ENCODE measurements at places on chromosomes 7 and 10.

DNA sequence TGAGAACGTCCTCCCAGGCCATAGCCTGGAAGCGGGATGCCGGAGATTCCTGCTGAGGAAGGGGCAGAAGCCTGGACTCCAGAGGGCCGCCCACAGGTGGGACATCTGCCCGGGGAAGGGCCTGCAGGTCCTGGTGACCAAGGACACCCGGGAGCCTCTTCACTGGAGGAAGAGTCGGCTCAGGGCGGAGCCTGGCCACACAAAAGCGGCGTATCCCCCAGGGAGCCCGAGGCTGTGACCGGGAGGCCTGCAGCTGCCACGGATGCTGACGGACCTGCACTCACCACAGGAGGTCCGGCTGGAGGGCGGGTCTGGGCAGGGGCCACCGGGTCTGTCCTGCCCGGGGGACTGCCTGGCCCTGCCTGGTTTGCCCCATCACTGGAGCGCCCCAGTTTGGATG is 15.5 kb upstream of the ADGRA1 start:
- DNase-seq = no peak

DNA sequence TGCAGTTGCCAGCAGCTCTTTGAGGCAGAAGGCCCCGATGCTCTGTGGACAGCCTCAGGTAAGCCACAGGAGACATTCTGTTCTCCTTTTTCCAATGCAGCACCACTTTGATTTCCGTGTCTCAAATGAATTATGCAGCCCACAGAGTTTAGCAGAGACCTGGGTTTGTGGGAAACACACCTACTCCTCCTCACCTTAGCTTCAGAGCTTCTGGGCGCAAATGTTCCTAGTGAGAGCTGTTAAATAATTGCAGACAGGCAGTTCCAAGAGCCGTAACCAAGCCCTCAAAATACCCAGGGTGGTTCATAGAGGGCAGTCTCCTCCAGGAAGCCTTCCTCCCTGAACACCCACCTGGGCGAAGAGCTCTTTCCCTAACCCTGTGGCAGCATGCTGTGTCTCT is 69.2 kb upstream of the AGK start:
- no peak for DNase-seq

DNA sequence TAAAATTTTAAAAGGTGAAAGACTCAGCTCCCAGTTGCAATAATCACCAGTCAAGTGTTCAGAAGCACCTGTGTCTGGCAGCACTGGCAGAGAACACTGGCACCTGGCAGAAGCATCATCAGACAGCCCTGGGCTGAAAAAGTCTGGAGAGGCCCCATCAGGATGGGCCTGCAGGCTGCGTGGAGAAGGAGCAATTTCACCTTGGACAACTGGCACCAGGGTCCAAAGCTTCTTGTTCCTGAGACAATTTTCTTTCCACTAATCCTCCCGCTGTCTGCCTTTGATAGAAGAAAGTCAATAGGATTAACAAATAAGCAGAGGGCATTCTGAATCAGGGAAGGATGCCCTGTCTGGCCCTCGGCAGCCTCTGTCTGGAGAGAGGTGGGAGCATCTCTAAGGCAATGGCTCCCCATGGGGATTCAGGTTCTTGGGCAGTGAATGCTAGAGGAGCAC is 6.5 kb downstream of the COBL start:
- no peak for DNase-seq

DNA sequence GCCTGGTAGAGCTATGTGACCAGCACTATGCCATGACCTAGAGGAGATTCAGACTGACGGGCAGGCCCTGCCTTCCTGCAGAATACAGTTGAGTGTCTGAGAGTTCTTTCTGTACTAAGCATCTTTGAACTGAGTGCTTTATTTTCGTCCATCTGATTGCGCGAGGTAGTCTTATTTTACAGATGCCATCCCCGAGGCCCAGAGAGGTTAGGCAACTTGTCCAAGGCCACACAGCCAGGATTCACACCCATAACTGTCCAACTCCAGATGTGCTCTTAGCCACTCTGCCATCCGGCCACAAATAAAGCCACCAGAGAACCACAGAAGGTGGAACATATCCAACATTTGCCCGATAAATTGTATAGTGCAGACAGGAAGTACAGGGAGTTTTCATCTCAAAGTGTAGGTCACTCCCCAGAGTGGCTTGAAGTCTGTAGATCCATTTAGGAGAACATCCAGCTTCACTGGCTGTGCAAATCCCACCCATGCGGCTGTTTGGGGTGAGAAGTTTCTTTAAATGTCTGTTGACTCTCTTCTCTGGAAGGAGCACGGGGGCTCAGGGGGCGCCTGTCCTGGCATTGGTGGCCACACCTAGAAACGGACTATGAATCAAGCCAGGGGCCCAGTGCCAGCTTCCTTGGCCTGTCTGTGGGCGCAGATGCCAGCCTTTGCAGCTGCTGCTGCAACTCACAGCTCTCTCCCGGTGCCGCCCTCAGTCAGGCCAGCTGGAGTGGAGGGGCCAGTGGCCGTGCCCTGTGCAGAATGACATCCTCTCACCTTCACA is 11.1 kb downstream of the CHST3 start:
- no peak for DNase-seq

DNA sequence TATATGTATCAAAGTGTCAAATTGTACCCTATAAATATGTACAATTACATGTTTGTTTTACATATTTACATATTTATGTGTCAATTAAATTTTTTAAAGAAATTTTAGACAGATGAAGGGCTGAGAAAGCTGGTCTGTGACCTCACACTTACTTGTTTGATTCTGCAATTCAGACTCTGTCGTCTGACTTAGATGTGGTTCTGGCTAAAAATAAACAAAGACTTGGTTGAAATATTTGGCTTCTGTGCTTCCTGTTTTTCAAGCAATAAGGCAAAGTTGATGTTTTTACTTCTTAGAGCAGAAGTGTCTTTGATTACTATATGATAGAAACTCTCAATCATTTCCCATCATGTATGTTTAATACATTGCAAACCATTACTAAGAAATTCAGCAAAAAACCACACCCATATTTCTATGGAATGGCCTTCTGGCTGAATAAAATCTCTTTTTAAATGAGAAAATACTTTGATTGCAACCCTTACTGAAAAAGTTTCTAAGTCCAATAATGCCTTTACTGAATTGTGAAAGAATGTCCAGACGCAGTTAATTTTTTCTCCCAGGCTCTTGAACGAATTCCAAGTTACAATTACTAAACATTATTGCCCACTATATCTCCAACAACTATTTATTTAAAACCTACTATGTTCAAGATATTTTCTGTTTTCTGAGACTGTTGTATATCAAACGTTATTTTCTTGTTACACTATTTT is 59.5 kb upstream of the PRKG1 start:
- DNase-seq = no peak

GRCh38 chr7:99313204-99313573 is 12.5 kb upstream of the ARPC1A start:
- peak; percentile 16 for DNase-seq

- no peak for DNase-seq
Observed at GRCh38 chr10:35794703-35795102, 152.6 kb upstream of the FZD8 start.

DNA sequence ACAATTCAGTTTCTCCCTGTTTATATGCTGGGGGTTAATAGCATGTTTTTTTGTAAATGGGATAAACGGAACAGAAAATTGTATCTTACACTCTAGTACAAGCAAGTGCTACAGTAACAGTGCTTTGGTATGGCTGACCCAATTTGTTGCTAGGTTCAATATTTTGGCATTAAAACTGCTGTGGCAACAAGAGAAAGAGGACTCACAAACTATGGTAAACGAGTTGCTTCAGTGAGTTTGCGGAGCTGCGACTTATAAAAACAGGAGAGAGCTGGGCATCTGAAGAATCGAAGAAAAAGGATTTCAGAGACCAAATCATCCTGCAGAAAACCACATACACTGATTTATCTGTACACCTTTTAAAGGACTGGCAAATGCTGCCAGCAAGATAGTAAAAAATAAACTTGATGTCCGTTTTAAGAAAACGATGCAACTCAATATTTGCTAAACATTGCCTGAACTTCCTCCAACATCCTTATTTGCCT is 2.2 kb downstream of the GLUD1 start:
- DNase-seq = no peak

GRCh38 chr7:139771001-139771956 is 6.5 kb downstream of the HIPK2 start:
- DNase-seq = peak; percentile 67

GRCh38 chr10:122132882-122133565 is 138.1 kb upstream of the BTBD16 start:
- DNase-seq = no peak

DNA sequence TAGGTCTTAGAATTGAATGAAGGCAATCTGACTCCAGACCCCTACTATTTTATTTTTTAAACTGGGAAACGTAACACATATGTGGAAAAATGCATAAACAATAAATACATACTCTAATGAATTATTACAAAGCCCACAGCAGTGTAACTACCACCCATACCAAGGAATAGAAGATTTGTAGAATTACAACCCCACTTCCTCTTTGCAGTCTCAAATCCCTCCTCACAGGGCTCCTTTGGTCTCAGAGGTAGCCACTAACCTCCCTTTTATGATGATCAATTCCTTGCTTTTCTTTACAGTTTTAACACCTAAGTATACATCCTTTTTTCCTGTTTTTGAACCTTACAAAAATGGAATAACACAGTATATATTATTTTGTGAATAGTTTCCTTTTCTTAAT is 6.7 kb upstream of the CCDC126 start:
- no peak for DNase-seq

GRCh38 chr10:73083221-73083620 is 13.4 kb downstream of the P4HA1 start:
- DNase-seq = no peak

DNA sequence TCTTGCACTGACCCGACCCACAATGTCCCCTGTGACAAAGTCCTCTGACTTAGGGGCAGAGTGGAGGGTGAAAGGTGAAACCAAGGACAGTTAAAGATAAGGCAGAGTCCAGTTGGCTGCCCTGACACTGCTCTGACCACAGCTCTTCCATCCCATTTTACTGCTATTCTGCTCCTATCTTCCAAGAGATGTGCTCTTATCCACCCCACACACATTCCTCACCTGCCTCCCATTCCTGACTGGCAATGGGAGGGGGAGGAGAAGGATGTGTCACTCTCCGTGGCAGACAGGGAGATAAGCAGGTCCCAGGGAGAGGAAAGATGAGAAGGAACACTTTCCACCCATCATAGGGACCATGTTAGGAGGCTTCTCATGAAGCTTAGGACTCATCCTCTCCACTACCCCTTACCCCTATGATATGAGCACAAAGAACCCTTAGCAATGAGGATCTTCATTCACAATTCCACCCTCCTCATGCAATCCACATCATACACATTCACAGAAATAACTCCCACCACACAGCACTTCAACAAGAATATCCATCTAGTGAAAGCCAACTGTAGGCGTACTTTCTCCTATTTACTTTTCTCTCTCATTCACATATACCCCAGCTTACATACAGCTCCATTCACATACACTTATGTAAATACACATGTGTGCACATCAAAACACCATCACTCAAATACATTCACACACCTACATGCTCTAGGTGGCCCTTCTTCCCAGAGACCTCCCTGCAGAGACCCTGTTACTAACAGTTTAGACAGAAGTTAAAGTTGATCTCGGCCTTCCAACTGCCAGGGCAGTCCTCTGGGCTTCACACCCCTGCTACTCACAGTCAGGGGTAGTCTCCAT is 6.6 kb downstream of the SYNPO2L start:
- no peak for DNase-seq

- no peak for DNase-seq
Observed at GRCh38 chr7:128741491-128741890, 2.3 kb downstream of the CALU start.

DNA sequence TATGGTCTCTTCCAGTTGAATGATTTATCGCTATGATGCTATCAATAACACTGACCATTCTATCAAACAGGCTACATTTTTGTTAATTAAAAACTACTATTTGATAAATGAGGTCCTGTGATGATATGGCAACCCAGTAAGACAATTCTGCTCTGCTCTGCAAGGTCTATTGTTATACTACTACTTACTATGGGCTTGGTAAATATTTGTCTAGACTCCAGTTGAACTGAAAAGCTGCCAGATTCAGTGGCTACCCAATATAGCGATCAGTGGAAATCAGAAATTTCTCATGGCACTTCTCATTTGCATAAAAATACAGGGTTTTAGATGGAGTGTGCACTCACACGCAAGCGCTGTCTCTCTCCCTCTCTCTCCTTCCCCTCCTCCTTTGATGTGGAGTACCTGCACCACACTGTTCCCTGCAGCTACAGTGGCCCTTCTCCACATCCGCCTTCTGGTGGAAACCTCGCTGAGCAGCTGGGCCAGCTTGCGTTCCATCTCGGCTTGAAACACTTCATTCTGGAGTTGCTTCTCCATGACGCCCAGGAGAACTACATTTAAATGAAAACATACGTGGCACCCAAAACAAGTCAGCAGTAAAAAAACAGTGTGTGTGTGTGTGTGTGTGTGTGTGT is 77.9 kb downstream of the KIAA1549 start:
- DNase-seq = peak; percentile 81

DNA sequence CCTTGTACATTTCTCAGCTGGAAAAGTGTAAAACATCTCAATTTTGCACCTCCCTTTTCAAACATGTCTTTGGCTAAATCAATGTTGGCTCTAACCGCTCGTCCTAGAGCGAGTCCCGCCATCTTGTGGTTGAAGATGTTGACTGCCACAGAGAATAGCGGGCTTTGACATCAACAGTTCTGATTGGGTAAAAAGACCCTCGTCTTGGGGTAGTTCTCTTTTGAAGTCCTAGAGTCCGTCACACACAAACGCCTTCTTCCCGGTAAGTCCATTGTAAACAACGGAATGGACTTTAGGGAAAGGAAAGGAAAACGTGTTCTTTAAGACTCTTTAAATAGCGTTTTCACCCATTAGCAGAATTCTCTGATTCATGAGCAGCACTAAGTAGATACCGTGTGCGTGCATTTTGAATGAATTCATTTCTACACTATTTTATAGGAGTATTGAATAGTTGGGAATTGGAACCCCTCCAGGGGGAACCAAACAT is 452 bp upstream of the RPP30 start:
- peak; percentile 74 for DNase-seq

- DNase-seq = peak; percentile 28
Observed at GRCh38 chr10:30683496-30683895, 53.9 kb upstream of the LYZL2 start.

DNA sequence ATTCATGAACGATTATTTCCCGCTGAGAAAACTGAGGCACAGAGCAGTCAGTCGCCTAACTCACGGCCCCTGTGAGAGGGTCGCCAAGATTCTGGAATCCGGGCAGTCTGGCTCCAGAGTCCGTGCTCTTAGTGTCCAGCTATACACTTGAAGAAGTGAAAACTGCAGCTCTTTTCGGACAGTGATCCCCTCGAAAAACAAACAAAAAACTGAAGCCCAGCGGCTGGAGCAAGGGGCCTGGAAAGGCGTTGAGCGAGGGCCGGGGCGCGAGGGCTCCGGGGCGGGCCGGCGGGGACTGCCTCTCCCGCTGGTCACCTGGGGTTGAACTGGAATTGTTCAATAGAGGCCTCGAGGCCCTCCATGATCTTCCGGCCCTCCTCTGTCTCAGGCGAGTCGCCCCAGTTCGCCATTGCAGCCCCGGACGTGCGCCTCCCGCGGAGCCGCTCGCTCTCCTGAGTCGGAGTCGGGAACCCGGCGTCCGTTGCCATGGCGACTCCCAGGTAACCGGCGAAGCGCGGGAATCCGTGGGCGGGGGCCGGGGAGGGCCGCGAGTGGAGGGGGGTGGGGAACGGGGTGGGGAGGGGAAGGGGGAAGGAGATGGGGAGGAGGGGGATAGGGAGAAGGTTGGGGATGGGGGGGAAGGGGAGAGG is 881 bp downstream of the C10orf67 start:
- peak; percentile 58 for DNase-seq
